ENCODE measurements at places on chromosomes 1 and 21.

- no peak for DNase-seq
Measured at GRCh38 chr1:226549937-226550671, 1.5 kb downstream of the STUM start.

DNA sequence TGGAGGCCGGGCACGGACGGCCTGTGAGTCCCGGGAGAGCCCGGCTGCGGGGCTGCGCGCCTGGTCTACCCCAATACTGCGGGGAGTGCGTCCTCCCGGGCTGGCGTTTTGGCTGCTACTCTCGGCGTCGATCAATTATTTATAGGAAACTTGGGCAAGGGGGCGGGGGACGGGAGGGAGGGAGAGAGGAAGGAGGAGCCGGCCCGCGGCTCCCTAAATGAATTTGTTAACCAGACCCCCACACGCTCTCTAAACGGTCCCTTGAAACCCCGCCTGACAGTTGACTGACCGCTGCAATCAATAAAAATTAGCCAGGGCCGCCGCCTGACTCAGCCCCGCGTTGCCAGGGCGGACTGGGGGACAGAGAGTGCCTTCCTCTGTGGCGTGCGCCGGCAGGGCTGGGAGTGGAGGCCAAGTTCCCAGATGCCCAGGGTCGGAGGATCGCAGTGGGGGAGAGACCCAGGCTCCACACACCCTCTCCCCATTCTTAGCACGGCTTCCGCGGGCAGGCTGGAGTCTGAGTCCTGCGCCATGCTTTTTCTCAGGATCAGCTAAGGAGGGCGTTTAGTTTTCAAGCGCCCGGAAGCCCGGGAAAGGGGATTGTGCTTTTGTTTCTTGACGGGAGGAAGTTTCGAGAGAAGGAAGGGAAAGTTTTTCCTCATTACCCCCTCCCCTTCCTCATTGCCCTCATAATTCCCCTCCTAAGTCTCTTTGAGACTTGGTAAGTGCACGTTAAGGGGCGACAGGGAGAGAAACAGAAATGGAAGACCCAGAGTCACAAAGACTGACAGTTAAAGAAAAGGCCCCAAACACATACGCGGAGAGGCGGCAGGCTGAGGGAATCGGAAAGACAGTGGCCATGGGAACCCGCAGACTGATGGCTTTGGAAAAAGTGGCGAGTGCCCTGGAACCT, 6.2 kb downstream of the PAX7 start:
- no peak for DNase-seq

- no peak for DNase-seq
Measured at GRCh38 chr1:209863766-209864485, 36.2 kb downstream of the UTP25 start.

DNA sequence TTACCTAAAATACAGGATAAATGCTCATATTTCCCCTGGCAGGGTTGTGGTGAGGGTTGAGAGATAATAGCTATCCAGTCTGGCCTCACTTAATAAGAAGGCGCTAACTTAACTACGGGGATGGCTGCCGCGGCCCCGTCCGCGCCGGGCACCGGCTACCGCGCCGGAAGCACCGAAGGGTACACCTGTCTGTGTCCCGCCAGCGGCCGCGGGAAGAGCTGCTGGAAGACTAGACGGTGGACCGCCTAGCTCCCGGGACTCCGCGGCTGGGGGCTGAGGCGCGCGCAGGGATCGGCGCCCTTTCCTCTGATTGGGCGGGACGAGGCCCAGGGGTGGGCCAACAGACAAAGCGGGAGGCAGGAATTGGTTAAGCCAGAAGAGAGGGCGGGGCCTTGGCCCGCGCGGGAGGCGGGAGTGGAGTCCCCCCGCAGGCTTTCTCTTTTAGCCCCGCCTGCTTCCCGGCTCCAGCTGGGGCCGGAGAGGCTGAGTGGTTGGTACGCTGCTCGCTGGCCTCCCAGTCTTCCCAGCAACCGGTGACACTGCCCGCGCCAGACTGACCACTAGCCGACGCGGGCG, at the start of gene ZNF672:
Gene ZNF672, plus strand, starts transcription at position 444 of the 576 bp plus-strand sequence. CDS start 9,051 bp downstream, outside the sequence.
- peak; percentile 84 for DNase-seq

DNA sequence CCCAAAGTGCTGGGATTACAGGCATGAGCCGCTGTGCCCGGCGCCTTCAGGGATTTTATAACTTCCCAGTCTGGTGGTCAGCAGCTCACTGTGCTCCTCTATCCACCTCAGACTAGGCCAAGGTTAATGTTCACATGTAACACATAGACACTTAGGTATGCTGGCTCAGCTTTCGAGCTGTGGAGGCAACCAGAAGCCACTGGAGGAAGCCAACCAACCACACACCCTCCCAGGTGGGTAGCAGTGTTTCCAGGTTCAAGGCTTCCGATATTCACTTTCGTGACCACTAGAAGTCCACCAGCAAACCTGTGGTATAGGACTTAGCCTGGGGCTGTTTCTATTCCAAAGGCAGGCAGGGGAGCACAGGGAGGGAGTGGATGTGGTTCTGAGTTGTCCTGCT, 255.9 kb upstream of the KIAA0040 start:
- no peak for DNase-seq

GRCh38 chr1:153849487-153850185, 73.1 kb downstream of the GATAD2B start:
- no peak for DNase-seq

DNA sequence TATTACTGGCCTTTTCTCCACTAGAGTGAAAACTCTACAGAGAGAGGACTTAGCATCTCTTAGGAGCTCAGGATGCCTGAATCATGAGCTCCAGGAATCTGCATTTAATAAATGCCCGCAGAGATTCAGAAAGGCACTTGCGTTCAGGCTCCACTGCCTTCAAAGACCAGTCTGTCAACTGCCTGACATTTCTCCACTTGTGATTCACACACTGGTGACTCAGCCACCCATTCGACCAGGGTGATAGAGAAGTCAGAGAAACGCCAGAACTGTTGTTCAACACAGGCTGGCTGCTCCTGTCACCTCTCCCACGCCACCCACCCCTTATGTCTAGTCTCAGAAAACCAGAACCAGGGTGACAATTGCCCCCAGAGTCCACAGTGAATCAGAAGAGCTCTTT, 26.9 kb upstream of the LBR start:
- DNase-seq = no peak

GRCh38 chr1:180636138-180636537, 4.3 kb downstream of the XPR1 start:
- no peak for DNase-seq

DNA sequence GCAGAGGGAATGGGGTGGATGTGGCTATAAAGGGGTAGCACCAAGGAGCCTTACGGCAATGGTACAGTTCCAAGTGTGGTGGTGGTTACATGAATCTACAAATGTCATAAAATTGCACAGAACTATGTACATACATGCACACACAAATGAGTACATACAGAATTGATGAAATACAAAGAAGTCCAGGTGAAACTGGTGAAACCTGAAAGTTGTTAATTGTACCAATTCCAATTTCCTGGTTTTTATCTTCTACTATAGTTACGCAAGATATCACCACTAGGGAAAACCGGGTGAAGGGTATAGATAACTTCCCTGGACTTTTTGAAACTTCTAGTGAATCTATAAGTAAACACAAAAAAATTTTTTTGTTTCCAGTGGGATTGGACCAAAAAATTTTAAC, 18.9 kb downstream of the HSF2BP start:
- no peak for DNase-seq

DNA sequence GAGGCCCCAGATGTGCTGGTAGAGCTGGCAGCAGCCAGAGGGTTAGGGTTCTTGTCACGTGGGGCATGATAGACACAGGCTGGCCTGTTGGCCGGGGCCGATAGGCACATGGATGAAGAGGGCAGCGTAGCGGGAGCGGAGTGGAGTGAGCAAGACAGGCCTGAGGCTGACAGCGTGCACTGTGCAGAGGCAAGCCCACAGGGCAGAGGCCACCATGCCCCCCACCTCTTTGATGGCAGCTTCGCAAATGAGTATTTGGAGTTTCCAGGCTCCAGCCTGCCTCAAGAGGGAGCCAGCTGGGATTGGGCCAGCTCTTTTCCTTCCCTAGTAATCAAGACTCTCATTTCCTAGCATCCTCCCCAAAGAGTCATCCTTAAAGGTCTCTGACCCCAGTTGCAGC, 43.5 kb downstream of the TMCC2 start:
- DNase-seq = no peak

GRCh38 chr1:208820580-208821212, 576.5 kb upstream of the PLXNA2 start:
- DNase-seq = no peak

Data from cortex of kidney (tissue), 1 donor.